NCI-H774 (cell line): ENCODE measurements at places on chromosomes 3 and 15.

DNA sequence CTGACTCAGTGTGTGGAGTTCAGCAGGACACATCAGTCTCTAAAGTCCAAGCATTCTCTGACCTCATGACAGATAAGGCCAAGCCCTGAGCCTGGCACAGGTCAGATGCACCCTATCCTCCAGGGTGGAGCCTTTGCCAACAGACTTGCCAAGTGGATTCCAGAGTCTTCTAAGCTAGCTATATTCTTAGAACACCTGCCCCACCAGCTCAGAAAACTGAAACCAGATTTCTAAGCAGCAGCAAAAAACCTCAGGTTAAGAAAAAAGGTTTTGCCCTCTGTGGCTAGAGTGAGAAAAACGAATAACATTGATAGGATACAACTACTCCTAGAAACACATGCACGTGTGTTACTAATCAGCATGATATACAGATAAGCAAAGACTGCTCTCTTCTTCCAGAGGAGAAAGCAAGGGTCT is 11.6 kb downstream of the RMDN3 start:
- no peak for DNase-seq

DNA sequence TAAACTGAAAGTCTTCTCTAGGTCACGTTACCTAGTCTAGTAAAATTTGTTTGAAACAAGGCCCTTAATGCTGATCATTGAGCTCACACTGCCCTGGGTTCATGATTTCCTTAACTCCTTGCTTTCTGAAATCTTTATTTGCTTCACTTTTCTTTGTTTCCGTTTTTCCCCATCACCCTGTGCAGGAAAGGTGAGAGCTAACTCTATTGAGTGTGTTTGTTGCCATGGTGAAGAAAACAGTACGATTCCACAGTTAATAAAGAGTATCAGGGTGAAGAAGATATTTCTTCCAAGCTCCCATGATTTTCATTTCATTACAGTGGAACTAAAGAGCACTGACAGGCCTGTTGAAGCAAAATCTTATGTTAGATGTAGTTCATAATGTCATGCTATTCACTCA is 276.2 kb downstream of the RAP2B start:
- DNase-seq = no peak

DNA sequence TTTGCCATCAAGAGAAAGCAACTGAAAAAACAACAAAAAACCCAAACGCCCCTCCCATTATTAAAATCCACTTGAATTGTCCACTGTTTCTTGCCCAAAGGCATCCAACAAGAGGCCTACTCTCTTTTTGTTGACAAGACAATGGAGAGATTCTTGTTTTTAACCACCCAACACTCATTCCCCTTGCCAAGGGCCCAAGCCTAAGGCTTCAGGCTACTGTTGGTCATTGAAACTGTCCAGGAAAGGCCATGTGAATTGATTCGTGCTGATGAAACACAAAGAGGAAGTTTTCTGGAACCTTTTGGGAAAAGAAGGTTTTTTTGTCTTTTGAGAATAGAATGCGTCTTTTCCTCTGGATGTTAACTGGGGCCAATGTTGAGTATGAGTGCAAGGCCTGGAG is 157.4 kb upstream of the PFN2 start:
- DNase-seq = no peak

DNA sequence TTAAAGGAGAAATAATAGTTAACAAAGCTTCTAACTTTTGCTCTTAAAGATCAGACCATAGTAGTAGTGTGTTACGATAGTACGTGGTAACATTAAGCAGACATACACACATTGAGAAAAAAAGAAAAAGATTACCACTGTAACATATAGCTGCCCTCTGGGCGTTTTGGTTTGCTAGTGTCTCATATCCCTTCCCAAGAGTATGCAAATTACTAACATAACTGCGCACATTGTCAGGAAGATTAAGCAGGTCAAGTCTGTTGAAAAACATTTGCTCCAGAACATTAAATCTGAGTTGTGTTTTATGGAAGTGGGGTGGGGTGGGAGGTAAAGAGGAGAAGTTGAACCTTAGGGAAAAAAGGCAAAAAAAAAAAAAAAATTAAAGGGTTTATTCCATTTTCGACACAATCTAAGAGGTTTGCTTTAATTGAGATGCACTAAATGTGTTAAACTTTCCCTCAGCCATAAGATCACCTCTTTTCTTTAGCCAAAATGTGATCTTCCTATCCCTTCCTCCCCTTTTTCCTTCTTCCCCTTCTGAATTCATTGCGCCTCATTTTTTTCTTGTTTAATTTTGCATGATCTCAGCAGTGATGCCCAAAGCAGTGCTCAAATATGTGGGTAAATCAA is 1.5 kb upstream of the LRIG1 start:
- DNase-seq = no peak

GRCh38 chr3:109952924-109953323 is 615.6 kb upstream of the DPPA4 start:
- no peak for DNase-seq

DNA sequence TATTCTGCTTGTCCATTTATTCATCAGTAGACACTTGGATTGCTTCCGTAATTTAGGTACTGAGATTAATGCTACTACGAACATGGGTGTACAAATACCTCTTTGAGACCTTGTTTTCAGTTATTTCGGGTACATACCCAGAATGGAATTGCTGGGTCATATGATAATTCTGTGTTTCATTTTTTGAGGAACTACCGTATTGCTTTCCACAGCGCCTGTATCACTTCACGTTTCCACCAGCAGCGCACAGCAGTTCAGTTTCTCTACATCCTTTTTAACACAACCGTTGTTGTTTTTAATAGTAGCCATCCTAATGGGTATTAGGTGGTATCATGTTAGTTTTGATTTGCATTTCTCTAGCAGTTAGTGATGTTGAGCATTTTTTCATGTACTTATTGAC is 9.5 kb downstream of the PAK2 start:
- DNase-seq = no peak

DNA sequence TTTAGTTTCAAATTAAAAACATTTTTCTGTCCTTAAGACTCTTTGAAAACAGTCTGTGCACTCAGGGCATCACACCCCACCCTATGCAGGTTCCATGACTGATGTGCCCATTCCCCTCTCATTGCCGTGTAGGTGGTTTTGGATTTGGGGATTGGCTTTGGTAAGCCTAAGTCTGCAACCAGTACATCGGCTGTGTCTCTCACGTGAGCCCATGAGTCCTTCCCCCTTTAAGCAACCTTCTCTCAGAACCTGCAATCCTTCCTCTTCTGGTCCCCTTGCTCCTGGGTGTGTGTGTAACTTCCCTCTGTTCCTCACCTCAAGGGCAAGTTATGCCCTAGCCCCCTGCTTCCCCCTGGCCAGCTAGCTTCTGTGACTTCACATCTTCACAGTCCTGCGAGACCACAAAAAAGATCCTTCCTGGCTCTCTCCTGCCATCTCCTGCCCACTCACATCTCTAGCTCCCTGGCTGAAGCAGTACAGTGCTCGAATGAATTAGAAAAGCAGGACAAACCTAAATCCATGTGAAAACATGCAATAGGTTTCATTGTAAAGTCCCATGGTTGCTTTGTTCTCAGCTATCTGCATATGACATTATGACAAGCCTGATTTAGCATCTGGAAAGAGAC is 126.7 kb downstream of the UACA start:
- DNase-seq = no peak

- DNase-seq = no peak
Measured at GRCh38 chr3:121918779-121919483, 24.7 kb downstream of the SLC15A2 start.

DNA sequence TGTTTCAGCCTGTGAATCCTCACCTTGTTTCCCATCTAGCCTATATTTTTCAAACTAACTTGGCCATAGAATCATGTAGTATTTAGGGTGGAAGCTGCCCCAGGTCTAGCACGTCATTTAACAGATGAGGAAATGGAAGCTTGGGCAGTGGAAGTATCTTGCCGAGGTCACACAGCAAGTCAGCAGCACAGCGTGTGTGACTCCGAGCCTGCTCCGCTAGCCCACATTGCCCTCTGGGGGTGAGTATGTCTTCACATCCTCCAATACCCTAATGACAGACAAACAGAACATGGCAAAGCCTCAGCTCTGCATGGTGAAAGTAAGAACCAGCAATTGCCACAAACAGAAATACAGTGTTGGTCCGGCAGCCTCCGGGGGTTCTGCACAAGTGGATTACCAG is 2.2 kb upstream of the CCR5 start:
- DNase-seq = no peak

GRCh38 chr3:198113206-198114053 is 153.4 kb downstream of the LMLN start:
- no peak for DNase-seq

DNA sequence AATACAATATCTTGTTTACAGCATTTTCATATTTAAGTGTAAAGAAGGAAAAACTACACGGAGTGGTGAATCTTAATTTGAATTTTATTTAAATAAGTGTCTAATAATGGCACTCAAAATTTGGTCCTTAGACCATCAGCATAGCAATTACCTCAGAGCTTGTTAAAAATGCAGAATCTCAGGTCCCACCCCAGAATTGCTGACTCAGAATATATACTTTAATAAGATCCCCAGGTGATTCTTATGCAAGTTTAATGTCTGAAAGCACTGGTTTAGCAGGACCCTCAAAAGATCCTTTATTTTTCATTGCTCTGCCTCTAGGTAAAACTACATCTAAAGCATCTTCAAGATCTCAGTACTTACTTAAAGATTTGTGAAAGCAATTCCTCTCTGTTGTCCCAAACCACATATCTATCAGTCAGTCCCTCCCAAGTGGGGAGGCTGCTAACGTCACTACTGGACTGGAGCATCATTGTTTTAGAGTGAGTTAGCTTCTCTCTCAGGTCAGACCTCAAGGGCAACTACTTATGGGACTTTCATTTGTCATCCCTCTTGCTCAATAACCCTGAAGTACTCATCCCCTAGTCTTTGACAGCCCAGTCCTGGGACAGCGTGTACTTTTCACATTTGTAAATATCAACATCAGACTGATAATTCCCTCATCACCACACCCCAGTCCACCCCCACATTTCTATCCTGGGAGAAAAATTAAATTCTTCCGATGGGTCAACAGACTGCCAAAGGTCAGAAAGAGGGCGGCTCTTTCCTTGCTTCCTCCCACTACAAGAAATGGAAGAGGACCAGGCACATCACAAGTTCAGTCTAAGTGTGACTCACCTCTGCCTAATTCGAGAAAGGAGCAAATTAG is 76.7 kb downstream of the CBLB start:
- no peak for DNase-seq

DNA sequence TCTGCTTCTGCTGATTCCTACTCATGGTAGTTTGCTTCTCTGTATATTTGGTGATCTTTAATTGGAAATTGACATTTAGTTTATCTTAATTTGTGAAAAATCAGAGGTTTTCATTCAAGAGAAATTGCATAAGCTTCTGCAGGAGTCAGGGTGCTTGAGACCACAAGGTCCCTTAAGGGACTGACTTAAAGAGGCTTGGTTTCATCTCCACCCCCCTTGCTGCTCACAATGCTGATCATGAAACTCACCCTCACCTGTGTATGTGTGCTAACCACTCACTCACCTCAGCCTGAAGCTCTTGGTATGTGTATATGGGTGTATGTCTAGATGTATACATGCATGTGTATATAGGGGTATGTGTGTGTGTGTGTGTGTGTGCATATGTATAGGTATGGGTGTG is 11.4 kb downstream of the PGPEP1L start:
- DNase-seq = no peak

DNA sequence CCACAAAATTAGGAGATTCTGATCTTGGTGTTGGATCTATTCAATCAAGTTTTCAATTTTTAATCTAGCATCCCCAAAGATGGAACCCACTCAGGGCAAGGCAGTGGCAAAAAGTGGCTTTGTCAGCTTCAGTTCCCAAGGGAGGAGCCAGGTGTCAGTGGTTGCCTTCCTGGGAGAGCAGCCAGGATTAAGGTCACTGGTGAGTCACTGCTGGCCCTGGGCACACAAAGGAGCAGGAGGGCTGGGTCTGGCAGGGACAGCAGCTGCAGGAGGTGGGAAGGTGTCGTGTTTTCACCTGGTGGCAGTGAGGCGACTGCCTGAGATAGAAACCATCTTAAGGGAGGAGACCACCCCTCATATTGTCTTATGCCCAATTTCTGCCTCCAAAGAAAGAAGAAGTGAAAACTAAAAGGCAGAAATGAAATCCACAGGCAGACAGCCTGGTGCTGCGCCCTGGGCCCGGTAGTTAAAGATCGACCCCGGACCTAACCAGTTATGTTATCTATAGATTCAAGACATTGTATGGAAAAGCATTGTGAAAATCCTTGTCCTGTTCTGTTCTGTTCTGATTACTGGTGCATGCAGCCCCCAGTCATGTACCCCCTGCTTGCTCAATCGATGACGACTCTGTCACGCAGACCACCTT is 5.9 kb upstream of the KLHL25 start:
- peak; percentile 84 for DNase-seq

GRCh38 chr15:49675041-49675440 is 54.2 kb downstream of the DTWD1 start:
- DNase-seq = no peak

GRCh38 chr3:156769721-156770654 is 56.2 kb upstream of the LEKR1 start:
- no peak for DNase-seq

- no peak for DNase-seq
Measured at GRCh38 chr3:66052721-66053549, 14.2 kb upstream of the MAGI1 start.

DNA sequence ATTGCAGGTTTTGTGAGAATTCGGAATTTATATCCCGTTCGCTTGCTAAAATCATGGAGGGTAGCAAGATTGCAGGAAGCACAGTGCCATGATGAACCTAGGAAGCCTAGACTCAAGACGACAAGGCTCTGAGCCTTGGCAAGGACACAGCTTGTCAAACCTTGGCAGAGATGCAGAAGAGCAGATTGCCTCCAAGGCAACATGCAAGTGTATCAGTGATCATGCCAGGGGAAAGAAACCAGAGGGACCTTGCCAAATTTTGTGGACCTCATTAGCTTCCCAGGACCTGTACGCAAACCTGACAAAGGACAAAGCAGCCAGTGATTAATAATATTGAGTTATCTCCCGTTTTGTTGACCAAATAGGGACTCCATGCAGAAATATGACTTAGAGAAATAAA is 159.7 kb downstream of the GOLIM4 start:
- no peak for DNase-seq

- no peak for DNase-seq
Measured at GRCh38 chr15:41790756-41791546, 16.7 kb downstream of the MAPKBP1 start.

DNA sequence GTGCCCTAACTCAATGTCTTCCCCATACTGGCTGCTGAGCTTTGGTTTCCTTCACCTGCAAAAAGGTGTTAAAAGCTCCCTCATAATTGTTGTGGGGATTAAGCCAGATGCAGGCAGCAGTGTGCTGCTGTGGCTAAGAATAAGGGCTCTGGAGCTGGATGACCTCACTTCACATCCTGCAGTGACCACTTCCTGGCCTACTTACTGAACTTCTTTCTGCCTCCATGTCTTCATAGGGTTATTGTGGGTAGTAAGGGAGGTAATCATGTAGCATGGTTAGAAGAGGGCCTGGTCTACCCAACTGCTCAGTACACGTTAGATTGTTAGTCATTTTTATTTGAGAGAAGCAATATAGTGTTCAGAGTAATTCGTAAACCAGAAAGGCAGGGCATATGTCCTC is 18.4 kb downstream of the GYG1 start:
- DNase-seq = no peak

- DNase-seq = peak; percentile 51
Measured at GRCh38 chr3:136819731-136820679, 1.1 kb downstream of the SLC35G2 start.
